Panc1 (cell line): ENCODE measurements at places on chromosomes 2 and 18.

DNA sequence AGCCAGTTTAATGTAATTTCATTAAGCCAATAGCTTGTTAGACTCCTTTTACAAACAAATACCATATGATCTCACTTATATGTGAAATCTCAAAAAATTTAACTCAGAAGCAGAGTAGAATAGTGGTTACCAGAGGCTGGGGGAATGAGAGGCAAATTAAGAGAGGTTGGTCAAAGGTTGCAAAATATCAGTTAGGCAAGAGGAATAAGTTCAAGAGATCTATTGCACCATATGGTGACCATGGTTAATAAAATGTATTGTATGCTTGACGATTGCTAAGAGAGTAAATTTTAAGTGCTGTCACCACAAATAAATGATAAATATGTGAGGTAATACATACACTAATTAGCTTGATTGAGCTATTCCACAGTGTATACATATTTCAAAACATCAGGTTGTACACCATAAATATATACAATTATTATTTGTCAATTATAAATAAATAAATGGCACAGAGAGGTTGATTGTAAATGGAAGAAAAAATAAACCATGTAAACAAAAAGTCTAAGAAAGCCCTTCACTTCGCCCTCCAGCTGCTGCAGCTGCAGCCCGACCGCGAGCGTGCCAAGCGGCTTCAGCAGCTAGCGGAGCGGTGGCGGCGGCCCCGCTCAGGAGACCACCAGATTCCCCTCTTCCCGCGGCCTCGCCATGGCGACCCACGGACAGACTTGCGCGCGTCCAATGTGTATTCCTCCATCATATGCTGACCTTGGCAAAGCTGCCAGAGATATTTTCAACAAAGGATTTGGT lies 23.0 kb upstream of the ACTR2 start:
- no peak for DNase-seq

DNA sequence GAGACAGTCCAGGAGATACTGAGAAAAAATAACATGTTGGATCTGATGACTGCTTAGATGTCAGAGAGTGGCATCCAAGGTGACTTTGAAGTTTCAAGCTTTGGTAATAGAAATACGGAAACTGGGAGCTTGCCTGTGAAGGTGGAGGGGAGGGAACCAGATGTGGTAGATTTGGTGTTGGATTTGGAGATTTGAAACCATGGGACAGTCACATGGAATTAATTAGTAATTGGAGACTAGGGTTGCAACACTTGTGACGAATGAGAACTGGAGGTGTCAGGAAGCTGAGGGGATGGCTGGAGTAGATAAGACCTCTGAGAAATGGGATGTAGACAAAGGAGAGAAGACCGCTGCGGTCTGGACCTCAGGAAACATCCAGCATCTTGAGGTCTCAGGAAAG lies 46.7 kb downstream of the RPL37A start:
- no peak for DNase-seq

DNA sequence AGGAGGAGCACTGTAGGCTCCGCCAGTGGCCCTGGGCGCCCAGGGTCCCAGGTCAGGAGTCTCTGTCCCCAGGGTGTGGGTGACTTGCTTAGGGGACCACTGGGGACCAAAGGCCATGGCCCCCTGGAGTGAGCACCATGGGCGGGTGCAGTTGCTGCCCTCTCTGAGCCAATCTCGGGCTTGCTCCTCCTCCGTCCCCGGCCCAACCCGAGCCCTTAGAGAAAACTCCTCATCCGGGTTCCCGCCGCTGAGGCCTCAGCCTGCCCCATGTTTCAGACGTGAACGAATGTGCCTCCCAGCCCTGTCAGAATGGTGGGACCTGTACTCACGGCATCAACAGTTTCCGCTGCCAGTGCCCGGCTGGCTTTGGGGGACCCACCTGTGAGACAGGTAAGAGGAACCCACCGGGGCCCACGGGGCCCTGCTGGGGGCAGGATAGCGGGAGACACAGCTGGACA lies 38.6 kb downstream of the SNED1 start:
- DNase-seq, result no peak

- DNase-seq, result no peak
These were observed 382.0 kb downstream of the SOX11 start for GRCh38 chr2:6074089-6074643.

GRCh38 chr2:236169741-236170589 lies 1.8 kb upstream of the GBX2 start:
- DNase-seq, result no peak

GRCh38 chr2:222912117-222912516 lies 51.3 kb downstream of the ACSL3 start:
- DNase-seq, result no peak

DNA sequence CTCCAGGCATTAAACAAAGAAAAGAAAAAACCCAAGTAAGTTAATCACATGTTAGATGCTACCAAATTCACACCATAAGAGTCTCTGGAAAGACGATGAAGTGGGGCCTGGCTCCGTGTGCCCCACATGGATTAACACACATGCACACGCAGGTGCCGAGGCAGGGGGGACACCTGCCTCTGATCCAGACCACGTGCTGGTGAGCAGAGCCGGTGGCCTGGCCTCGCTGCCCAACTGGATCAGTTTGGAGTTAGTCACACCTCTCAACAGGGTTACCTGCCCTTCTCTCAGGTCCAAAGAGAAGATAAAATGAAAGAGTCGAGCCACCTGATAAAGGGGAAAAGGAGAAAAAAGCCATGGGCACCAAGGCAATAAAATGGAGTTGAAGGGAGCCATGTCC lies 40.5 kb downstream of the MRPL35 start:
- DNase-seq, result no peak

DNA sequence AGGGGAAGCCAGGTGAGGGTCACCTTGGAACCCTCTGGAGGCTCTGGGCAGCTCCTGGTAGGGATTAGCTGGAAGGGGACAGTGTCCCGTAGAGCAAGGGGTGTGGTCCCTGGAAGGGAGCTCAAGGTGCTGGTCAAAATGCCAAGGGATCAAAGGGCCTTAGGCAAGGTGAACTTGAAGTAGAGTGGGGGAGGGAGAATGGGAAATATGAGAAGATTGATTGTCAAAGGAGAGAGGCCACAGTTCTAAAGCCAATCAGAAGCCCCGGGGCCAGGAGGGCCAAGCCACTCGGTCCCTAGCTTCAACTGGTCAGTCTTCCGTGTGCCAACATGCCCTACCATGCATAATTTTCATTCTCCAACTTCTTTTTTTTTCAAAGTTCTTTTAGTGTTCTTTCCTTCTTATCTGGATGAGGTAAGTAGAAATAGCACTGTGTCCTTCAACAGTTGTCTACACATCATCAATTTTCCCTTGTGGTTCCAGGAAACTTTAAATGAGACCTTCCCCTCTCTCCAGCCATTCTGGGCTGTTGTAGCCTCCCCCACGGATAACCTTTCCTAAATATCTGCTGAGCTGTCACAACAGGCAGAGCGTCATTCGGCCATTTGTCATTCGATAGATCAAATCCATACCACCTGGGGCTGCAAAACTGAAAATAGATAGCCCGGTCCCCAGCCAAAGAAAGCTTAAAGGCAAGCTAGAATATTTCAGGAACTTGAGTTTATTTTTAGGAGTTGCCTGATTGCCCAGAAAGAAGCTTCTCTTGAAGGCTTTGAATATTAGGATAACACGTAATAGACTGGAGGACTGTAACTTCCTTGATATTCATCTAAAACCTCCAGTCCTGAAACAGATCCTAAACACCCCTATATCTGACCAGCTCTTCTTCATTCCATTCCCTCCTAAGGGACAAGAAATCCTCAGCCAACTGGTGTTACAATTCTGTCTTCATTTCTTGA lies 83.3 kb downstream of the ALPK2 start:
- DNase-seq, result no peak

GRCh38 chr2:39491653-39492052 lies 54.6 kb upstream of the MAP4K3 start:
- no peak for DNase-seq

GRCh38 chr2:61537277-61537949 lies 743 bp downstream of the XPO1 start:
- no peak for DNase-seq

DNA sequence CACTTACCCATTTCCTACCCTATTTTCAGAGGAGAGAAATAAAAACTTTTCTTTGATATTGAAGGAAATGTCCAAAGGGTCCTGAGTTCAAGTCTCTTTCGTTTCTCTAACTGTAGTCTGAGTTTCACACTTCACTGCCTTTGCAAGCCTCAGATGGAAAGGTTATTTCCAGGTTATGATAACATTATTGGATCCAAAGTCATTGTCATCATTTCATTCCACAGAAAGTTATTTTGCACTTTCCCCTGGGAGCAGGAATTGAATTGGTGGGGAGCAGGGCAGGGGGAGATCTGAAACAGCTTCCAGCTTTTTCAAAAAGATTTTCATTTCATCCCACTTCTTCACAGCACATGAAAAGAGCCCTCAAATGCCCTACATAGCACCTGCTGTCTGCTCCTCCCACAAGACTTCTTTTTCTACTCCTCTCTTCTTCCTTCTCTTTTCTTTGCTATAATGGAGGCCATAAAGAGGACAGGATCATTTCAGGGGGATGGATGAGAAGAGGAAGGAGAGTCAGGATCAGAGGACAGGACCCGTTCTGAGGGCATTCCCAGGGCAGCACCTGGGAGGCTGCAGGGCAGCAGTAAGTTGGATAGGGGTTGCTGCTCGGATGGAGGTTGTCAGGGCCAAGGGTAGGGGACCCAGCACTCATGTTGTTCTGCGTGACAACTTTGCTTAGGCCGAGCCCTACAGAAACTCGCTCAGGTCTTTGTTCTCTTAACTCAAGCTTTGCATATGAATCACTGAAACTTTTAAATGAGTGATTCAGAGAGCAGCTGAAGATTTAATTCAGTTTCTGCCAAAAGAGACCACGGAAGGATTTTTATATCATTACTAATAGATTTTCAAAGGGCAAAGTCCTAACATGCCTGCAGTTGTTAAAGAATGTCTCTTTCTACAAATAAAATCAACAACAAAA lies 11.4 kb upstream of the GALNT5 start:
- DNase-seq, result no peak
